Left lung (tissue), 14 donors: ENCODE measurements at places on chromosomes 12 and 14. TPM values are rescaled to one million over a fixed set of nuclear protein-coding genes. Genes with fewer than 3 reads are reported as not detected.

- no peak for DNase-seq
Measured at GRCh38 chr12:27331291-27331926, 1.2 kb upstream of the BMAL2 start.

DNA sequence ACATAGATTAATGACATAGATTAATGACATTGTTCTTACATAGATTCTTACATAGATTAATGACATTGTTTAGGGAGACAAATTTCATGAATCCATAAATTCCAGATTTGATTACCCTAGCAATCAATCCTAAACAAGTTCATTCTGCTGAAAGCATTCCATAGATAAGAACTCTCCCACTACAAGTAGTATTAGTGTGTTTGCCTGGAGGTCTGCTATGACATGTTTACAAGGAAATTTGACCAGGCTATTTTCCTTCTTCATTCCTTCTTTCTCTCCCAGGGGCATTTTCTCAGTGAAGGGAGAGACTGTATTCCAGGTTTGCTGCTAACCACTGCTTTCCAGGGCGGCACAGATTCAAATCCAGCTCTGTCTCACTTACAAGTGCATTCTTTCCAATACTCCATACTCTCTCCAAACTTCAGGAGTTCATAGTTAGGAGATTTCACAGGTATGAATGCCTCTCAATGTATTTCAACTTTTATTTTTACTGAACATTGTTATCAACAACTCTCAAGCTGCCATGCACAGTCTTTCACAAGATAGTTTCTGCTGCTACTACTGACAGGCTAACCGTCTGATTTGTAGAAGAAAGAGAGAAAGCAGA is 134.5 kb downstream of the SLC38A1 start:
- no peak for DNase-seq

DNA sequence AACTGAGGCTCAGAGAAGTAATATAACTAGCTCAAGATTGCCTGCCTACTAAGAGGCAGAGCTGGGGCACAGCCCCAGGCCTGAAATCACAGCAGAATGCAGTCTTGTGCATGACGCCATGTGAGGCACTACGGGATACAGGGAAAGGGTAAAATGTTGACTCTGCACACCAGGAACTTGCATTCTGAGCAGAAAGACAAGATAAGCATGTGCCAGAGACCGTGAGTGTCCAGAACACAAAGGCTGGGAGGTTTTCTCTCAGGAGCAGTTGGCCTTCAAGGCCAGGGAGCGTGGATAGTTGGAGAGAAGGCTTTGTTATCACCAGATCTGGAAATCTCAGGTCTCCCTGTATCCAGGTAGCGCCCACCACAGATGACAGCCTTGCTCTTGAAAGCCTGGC is 23.2 kb upstream of the MLEC start:
- no peak for DNase-seq

DNA sequence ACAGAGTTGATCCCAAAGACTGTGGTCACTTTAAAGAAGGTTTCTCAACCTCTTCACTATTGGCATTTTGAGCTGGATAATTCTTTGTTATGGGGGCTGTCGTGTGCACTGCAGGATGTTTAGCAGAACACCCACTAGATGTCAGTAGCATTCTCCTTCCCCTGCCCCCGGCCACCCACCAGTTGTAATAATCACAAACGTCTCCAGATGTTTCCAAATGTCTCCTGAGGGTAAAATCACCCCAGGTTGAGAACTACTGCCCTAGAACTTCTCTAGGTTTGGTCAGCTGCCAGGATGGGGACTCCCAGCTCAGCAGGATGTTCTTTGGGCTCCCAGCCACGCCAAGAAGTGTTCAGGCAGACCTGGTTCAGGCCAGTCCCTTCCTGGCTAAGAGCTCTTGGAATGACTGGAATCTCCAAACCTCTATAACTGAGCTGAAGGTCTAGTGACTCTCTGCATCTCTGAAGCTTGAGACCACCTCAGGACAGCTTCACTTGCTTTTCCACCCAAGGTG is 12.5 kb upstream of the AJUBA start:
- no peak for DNase-seq

DNA sequence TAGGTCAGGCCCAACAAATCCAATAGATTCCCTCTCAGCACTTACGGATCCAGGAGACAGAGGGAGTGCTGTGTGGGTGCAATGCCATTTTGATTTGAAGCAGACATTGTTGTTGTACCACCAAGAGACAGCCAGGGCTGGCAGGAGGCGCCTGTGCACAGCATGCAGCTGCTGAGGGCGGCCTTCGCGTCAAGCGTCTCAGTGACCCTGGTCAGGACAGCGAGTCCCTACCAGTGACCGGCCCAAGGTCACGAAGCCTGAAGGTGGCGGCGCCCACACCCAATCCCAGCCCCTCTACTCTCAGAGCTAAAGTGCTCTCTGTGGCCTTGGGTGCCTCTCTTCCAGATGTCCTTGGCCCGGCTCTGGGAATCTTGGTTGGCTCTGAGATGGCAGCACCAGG is 40.5 kb downstream of the PRMT8 start:
- DNase-seq: no peak

DNA sequence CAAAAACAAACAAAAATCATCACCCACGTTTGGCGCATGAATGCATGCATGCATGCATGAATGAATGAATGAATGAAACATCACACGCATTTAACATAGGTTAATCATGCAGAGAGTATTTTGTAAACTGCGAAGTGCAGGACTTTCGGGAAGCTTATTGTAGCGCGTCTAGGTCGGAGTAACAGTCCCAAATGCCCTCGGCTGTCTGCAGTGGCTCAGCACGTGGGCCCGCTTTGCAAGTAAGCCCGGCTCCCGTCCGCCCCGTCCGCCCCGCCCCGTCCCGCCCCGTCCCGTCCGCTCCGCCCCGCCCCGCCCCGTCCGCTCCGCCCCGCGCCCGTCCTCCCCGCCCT is 263 bp upstream of the IFT81 start:
- no peak for DNase-seq

DNA sequence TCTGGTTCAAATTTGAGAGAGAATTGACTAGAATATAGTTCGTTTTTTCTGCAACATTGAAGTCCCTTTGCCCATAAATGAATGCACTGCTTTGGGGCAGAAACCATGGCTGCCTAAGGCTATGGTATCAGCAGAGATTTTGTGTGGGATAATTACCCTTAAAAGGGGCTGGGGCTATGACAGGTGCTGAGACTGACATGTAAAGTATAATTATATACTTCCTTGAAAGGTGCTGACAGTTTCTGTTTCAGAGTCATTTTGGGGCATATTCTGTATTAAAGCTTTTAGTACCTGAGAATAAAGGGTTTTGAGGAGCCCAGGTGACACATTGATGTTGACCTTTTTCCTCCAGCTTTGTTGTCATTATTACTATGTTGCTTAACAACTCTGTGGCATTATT is 150.3 kb upstream of the PTPRQ start:
- no peak for DNase-seq

DNA sequence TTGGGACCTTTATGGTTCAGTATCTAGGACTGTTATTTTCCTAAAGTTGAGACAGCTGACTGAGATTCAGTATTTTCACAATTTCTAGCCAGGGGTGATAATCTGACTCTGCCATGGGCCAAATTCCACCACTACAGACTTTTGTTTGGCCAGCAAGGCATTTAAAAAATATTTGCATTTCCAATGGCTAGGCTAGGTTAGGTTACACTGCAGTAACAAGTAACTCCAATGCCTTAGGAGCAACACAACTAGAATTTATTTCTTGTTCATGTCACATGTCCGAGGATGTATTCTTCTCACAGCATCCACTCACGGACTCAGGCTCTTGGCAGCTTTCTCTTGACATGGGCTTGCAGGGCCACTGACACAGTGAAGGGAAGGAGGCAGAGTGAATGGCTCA is 83.0 kb downstream of the CPSF2 start:
- DNase-seq: no peak

LMNTD1 gene
- total RNA-seq: 1.7 TPM

KRT78 gene
- not detected for total RNA-seq

CACNA2D4 gene
- 6.5 TPM for total RNA-seq

TSHR gene
- 0.24 TPM for total RNA-seq

SLC5A8 gene
- 5.5 TPM for total RNA-seq

B4GALNT3 gene
- total RNA-seq: 34.0 TPM
